ENCODE measurements at places on chromosomes 16 and 17.

DNA sequence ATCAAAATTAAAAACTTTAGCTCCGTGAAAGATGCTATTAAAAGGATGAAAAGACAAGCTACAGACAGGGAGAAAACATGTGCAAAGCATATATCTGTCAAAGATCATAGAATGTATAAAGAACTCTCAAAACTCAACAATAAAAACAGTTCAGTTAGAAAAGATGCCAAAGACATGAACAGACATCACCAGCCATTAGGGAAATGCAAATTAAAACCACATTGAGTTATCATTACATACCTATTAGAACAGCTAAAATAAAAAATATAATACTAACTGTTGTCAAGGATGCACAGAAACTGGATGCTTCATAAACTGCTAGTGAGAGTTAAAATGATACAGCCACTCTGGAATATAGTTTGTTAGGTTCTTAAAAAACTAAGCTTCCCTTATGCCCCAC is 58.8 kb downstream of the NFATC3 start:
- no peak for DNase-seq

GRCh38 chr16:88442383-88442726 is 10.7 kb upstream of the ZFPM1 start:
- DNase-seq = no peak

DNA sequence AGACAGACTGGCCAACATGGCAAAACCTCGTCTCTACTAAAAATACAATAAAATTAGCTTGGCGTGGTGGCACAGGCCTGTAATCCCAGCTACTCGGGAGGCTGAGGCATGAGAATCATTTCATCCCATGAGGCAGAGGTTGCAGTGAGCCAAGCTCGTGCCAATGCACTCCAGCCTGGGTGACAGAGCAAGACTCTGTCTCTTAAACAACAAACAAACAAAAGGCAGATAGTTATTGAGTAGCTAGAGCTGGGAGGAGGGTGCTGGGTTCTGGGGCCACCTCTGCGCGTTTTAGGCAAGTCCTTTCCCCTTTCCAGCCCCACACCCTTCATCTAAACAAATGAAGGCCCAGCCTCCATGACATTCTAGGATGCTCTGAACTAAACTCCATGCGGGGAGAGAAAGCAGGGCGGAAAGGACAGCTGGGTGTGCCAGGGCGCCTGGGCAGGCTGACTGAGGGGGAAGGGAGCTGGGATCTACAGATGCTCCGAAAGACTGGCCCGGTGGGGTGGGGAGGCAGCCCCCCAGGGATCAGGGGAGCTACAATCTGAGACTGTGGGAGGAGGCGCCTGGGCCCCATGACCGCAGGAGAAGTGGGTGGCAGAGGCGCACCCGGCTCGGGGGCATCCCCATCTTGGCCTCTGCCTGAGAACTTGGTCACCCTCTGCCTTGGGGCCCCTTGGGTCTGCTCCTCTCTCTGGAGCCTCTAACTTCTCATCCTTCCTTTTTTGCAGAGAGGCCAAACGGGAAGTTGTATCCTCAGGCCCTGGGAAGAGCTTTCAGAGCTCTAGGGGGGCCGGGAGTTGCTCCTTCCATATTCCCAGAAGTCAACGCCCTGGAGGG is 910 bp downstream of the ITGAL start:
- DNase-seq = no peak

- no peak for DNase-seq
Observed at GRCh38 chr16:51035110-51035498, 116.0 kb downstream of the SALL1 start.

DNA sequence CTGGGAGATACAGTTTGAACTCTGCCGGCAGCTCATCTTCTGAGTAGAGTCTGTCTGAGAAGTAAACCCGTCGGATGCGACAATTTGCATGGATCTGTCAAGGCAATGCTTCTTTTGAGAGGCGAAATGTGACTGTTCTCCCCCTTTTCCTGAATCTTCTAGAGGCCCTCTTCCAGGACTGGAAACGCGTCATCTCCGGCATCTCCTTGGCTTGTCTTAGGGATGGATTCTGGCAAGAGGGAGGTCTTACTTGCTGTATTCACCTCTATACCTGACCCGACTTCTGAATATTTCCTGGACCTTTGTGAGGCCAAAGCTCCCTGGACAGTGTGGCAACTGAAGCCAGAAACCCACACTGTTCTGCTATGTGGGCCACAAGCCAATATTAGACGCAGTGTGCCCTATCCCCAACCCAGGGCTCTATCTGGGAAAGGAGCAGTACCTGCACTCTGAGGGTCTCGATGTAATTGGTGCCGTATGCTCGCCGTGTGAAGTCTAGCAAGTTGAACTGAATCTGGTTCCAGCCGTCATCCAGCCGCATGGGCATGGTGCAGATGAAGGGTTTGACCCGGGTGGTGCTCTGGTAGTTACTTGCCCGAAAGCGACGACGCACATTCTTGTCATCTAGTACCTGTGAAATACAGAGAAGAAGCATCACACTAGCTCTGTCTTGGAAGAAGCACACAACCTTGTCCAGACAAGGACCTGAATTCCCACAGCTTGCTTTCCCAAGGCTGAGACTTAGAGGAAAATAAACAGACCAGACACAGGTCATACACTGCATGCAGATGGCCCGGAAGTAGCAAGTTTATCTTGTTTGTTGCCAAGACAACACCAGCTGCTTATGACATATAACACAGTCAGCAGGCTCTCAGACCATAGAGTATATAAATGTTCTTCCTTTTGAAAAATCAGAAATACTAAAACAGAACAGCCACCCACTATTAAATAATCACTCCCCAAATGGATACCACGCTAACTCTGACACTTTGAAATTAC is 14.1 kb downstream of the CFAP20 start:
- no peak for DNase-seq

DNA sequence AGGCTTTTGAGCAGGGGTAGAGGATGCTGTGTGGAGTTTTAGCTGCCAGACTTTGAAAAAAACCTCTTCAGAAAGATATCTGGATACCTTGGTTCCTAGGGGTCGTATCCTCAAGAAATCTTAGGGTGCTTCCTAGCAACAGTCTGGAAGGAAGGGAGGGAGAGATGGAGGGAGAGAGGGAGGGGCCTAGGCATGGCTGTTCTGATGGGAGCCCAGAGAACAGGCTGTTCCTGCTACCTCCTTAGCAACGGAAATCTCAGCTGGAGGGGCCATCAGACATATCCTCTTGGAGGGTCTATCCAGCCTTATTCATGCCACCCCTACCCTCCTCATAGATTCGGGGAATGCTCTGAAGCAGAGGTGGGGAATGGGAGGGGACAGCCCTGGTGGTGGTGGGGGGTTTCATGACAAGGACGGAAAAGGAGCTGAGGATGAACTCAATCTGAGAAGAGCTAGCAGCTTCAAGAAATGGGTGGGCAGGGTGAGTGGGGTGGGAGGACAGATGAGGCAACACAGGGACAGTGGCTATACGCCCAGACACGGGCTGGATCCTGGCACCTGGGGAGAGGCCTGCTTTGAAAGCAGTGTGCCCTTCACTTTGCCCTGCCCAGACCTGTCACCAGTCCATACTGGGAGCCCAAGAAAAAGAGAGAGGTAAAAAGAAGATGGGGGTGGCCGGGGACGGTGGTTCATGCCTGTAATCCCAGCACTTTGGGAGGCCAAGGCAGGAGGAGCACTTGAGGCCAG is 2.9 kb upstream of the THRA start:
- DNase-seq = no peak

DNA sequence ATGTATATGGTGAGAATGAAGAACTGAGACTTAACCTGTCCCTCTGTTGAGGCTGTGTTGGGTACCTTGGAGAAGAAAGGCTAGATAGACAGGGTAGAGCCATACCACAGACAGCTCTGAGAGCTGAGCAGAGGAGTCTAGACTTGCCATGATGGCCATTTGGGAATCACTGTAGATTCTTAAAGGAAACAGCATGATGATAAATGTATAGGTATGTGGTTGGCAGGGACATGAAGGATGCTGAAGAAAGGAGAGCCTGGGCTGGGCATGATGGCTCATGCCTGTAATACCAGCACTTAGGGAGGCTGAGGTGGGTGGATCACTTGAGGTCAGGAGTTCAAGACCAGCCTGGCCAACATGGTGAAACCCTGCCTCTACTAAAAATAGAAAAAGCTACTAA is 114.4 kb upstream of the HAS3 start:
- DNase-seq = no peak

- DNase-seq = no peak
Observed at GRCh38 chr17:35666070-35666469, 65.4 kb upstream of the RASL10B start.

- DNase-seq = no peak
Observed at GRCh38 chr17:32672711-32673110, 185.9 kb downstream of the CDK5R1 start.

DNA sequence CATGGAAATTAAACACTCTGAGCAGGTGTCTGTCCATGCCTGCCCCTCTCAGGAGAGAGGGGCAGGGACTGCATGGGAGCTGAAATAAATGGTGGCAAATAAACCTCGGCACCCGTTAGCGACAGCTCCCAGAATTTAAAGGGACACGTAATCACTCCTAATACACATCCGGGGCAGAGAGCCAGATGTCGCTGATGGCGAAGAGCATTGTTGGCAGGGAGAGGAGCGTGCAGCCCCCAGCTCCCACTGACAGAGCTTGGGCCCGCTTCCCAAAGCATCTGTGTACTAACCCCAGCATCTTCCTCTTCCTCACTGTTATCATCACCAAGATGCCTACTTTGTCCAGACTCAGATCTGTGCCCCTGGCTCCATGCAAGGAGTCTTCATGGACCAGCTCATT is 85.8 kb downstream of the IRX5 start:
- DNase-seq = no peak

GRCh38 chr16:75556431-75556950 is 439 bp upstream of the TMEM231 start:
- no peak for DNase-seq

DNA sequence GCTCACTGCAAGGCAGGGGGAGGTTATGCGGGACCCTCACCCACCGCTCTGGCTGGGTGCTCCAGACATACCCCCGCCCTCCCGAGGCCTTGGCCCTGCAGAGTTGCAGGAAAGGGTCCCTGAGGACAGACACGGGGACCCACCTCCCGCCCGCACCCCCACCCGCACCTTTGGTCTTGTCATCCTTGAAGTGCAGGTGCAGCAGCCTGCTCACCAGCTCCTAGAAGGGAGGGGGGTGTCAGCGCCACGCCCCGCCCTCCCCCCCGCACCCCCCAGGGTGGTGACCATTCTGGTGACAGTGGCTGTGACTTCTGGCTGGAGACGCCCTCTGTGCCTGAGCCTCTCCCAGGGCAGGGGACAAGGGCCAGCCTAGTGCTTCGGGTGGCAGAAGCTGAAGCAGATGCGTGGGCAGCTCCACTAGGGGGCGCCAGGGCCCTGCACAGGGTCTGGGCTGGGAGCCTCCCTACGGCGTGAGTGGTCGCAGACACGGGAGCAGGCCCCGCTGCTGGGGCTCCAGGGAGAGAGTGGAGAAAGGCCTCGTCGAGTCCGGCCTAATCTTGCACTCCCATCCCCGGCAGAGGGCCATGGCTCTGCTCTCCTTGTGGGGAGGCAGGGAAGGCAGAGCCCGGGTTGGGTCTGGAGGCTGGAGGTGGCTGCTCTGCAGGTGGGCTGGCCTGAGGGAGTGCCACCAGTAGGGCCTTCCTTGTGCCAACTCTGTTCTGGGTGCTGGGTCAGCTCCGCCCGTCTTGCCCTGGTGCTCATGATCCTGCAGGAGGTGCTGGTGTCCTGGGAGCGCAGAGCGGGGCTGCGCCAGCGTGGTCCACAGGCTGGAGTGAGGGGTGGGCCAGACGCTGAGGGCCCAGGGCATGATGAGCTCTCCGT is 2.7 kb downstream of the CENPX start:
- peak; percentile 84 for DNase-seq

- DNase-seq = no peak
Observed at GRCh38 chr16:66152181-66152580, 214.3 kb upstream of the CDH5 start.

- no peak for DNase-seq
Observed at GRCh38 chr16:21265104-21265837, 12.8 kb downstream of the CRYM start.

DNA sequence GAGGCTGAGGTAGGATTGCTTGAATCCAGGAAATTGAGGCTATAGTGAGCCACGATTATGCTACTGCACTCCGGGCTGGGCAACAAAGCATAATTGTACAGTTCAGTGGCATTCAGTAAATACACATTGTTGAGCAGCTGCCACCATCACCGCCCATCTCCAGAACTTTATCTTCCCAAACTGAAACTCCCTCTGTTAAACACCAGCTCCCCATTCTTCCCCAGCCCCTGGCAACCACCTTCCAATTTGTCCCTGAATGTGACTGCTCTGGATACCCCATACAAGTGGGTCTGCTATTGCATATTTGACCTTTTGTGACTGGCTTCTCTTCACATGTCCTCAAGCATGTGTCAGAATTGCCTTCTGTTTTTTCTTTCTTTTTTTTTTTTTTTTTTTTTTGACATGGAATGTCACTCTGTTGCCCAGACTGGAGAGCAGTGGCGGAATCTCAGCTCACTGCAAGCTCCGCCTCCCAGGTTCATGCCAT is 2.9 kb downstream of the RPL38 start:
- DNase-seq = no peak

GRCh38 chr16:88068476-88069396 is 117.5 kb downstream of the BANP start:
- DNase-seq = no peak

GRCh38 chr17:80605326-80606066 is 60.9 kb downstream of the RPTOR start:
- no peak for DNase-seq

- no peak for DNase-seq
Observed at GRCh38 chr16:82801361-82801760, 174.6 kb downstream of the CDH13 start.

GRCh38 chr17:64230791-64231408 is 32.2 kb downstream of the TEX2 start:
- DNase-seq = no peak

DNA sequence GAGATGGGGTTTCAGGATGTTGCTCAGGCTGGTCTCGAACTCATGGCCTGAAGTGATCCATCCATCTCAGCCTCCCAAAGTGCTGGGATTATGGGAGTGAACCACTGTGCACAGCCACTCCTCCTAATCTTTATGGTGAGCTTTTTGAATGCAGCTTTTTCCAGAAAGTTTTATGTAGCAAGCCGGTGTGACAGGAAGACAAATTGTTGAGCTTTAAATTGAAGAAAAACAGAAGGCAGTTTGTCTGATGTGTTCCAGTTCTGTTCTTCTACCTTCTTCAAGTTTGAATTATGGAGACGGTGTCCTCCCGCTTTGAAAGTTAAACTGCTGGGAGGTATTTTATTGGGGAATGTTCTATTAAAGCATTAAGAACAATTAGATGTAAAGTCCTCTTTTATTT is 177.1 kb downstream of the SNX29 start:
- no peak for DNase-seq

Data from endothelial cell (in vitro differentiated cells).